ENCODE measurements at places on chromosomes 3 and 15.

DNA sequence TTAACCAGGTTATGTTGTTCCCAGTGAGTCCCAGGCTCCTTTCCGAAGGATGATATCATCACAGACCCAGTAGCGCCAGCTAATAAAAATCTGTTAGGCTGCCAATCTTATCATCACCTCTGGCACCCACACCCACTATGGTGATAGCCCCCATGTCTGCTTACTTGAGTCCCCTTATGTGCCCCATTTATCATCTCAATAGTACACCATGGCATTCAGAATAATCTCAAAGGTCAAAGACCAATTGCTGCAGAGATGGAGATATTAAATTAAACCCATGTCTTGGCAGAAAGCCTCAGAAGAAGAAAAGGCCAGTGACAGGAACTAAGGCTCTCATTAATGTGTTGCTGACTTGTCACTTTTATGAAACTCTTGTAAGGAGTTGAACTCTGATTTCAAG lies 32.8 kb downstream of the CPNE4 start:
- no peak for DNase-seq

DNA sequence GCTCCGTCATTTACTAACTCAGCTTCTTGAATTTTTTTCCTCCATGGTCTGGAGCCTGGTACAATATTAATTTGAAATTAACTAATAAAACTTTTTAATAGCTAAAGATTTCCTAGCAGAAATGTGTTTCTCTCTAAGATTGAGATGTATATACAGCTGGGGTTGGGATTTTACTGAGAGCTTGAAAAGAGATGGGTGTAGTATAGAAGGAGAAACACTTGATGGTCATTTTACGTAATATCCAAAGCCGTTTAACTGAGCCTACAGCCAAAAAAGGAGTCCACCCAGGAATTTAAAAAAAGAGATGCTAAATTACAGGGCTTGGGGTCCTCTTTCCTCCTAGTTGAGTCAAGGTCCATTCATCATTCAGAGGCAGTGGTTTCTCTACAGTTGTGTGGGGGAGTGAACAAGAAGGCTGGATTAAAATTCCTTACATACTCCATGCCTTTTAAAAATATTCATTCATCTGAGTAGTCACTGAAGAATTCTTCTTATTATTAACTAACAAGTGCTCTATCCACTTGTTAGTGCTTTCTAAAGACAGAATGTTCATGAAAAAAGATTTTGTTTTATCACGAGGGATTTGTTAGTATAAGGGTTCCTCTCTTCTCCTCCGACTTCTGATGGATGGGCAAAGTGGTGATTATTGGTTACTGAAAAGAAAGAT lies 255.3 kb upstream of the IL12A start:
- DNase-seq = no peak

DNA sequence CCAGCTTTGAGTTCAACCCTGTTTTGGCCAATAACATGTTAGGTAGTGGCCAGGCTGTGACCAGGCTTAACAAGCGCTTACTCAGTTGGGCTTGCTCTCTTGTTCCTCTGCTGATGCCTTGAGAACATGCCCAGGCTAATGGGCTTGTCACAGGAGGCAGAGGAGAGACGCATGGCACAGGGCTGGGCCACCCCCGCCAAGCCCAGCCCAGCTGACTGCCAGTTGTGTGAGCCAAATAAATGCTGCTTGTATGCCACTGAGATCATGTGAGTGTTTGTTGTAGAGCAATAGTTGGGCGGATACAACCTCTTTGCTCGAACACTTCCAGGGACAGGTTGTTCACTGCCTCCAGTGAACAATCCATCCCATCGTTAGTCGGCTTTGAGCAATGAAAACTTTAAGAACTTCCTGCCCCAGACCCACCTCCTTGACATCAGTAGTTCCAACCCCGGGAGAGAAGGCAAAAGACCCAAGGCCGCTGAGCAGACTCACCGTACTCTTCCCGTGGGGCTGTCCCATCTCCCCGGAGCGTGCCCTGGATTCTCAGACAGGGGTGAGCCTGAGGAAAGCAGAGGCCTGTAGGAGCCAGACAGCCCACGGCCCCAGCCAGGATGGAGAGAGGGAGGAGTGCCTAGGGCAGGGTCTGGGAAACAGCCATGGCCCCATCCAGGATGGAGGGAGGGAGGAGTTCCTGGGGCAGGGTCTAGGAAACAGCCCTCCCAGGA lies 4.1 kb downstream of the PLA2G4F start:
- no peak for DNase-seq

- DNase-seq = no peak
Measured at GRCh38 chr3:89571298-89571697, 463.9 kb downstream of the EPHA3 start.

DNA sequence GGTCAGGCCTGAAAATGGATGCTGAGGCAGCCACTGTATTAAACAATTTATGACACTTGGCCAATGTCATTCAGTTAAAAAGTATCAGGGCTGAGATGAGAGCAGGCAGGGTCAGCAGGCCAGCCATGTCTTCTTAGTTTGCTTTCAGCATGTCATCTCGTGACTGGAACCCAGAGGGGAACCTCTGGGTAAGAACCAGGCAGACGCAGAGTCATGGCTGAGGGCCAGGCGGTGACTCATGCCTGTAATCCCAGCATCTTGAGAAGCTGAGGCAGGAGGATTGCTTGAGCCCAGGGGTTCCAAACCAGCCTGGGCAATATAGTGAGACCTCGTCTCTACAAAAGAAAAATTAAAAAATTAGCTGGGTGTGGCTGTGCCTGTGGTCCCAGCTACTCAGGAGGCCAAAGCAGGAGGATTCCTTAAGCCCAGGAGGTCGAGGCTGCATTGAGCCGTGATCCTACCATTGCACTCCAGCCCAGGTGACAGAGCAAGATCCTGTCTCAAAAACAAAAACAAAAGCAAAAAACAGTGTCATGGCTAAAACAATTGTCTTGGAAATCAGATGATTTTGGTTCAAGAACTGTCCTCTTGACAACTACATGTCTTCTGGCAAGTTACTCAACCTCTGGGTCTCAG lies 11.7 kb downstream of the BCL2L10 start:
- DNase-seq = no peak

- DNase-seq = no peak
Measured at GRCh38 chr3:16204751-16205150, 30.3 kb downstream of the GALNT15 start.

- no peak for DNase-seq
Measured at GRCh38 chr3:196419386-196419785, 12.8 kb downstream of the UBXN7 start.

GRCh38 chr3:171101982-171102641 lies 75.6 kb upstream of the SLC2A2 start:
- DNase-seq = no peak

DNA sequence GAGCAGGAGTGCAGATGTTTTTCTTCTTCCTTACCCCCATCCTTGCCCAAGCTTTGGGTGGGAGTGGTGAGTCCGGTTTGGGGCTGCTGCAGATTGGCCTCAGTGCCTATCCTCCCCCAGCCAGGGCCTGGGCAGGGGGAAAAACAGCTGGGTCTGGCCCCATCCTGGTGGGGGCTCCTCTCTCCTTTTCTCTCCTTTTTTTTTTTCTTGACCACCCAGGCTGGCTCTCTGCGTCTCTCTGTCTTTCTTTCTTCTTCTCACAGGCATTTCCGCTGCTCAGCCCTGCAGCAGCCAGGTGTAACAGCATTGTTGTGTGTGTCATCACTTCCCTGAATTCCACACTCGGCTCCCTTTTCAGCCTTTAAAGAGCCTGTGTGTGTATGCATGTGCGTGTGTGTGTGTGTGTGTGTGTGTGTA lies 2.0 kb downstream of the FOXL2NB start:
- DNase-seq = no peak

DNA sequence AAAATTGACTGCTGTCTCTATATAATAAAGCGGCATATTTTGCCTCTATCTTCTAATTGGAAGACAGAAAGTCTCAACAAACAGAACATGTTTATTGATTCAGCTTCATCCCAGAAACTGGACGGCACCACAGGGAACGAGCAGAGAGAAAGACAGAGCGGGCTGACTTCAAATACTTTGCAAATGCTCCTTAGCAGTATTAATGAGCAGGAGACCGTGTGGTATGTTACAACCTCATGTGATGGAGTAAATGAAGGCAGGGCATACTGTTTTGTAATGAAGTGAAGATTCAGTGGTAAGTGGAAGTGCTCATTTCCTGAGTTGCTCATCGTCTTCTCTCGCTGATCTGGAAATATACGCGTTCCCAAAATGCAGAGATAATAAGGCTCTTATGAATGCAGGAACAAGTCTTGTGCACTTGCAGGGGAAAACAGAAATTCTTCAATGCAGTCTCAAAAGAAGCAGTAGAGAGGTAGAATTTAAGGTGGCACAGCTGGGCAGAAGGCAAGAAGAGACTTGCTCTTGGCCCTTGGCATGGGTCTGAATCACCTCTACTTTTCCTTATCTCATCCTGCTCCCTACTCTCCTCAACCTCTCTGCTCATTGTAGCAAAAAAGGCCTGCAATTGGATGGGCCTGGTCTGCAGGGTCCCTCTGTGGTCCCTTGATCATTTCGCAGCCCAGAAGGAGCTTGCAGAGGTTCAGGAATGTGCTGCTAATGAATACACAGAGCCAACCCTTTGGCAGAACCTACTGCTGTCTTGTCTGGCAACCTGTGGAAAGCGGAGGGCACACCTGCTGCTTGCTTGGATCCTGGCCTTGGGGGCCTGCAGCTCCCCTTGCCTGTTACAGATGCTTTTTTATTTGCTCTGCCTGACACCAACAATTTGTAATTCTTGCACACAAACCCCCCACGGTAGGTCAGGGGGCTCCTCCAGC lies 604.9 kb upstream of the CFAP20DC start:
- DNase-seq = no peak

GRCh38 chr3:57227204-57227929 lies at the start of gene APPL1:
APPL1 (plus strand) TSS chr3:57227729; CDS start chr3:57227884, 155 bp downstream.
- peak; percentile 92 for DNase-seq

DNA sequence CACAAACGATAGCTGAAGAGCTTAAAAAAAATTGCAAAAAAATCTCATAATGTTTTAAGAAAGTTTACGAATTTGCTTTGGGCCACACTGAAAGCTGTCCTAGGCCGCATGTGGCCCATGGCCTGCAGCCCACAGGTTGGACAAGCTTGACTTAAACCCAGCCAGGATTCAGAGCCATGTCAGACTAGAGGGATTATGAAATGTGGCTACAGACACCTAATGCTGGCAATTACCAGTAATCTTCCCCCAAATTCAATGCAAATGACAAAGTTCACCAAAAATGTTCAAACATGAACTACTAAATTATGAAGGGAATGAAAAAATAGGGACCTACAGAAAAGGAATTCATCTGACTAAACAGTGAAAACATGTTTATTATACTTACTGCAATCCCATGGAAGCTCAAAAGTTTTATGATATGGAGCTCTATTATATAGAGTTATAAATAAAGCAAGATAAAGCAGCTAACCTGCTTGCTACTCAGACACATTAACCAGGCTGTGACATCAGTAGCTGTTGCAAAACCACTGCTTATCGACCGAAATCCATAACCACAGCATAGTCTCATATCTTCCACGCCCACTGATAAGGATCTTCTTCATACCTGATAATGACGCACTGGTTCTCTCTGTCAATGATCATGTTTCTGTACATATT lies 49.2 kb downstream of the LDHAL6B start:
- DNase-seq = no peak

DNA sequence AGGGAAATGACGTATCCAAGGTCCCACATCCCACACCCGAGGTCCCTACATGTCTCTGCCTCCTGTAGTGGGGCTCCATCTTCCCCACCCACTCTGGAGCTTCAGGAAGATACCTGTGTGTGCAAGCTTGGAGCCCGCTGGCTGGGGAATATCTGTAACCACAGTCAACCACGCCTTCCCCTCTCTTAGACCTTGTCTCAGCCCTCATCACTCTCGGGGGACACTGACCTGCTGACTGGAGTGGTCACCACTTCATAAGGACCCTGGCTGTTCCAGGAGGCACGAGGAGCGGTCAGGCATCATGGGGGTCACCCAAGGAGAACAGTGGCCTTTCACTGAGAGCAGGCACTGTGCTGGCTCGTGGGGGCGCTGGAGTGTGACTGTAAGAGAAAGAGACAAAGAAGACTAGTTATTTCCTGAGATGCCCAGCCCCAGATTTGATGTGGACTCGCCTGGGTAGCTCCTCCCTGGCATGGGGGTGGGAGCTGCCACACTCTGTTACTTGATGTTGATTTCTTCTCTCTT lies 48.6 kb downstream of the CTXND1 start:
- DNase-seq = no peak

DNA sequence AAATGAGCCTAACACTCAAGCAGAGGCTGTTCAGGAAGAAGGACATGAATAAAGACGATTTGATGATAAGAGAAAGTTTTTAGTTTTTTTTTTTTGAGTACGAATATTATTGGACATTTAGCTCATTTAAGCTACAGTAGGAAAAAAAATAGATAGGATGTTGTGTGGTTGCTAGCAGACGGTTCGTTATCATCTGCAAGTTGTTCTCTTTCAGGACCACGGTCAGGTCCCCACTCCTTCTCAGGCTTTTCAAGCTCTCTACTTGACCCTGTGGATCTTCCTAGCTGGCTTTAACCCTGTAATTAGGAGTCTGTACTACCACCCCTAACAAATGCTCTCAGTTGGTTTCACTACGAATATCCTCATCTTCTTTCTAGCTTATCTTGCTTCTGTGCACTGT lies 1.1 kb downstream of the KCNH8 start:
- DNase-seq = peak; percentile 25

DNA sequence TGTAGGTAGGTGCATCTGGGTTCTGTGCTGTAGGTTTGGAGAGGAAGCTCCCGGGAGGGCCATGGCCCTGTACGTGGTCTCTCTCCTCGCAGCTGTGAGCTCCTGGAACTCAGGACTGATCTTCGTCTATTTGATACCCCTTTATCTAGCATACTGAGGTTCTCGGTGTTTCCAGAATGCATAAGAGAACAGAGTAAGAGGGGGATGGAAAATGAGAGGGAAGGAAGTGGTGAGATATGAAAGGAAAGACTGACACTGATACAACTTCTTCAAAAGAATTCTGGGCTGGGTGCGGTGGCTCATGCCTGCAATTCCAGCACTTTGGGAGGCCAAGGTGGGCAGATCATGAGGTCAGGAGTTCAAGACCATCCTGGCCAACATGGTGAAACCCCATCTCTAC lies 90.7 kb downstream of the CHRD start:
- DNase-seq = no peak

DNA sequence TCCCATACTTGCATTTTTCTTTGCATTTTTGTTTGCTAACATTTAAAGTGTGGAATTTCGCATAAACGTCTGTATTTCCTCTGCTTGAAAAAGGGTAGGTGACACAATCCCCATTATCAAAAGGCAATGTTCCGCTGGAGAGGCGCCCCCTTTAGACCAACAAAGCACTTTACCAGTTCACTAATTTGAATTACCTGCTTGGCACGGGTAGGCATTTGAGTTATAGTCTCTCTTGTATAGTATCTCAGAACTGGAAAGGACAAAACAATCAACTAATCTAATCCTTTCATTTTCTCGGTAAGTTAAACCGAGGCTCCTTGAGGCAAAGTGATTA lies 775 bp upstream of the CCDC39 start:
- no peak for DNase-seq

DNA sequence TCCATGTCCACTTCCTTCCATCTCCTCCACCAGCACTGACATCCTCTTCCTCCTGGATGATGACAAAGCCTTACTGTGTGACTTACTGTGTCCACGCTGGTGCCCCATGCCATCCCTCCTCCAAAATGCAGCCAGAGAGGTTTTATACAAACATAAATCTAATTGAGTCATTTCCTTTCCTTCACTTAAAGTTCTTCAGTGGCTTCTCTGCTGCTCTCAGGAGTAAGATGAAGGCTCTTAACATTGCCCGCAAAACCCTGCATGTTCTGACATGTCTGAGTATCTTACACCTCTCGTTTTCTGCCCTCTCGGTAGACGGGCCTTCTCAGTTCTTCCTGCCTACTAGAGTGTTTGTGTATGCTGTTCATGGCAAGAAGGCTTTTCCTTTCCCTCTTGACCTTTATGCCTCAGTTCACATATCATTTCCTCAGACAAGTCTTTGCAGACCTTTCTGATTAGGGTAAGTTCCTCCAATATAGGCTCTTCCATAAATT lies 175.5 kb downstream of the CFAP20DC start:
- no peak for DNase-seq

All from CD8-positive, alpha-beta T cell (primary cell).